GM10248 (cell line): ENCODE measurements at places on chromosomes 16 and 17.

DNA sequence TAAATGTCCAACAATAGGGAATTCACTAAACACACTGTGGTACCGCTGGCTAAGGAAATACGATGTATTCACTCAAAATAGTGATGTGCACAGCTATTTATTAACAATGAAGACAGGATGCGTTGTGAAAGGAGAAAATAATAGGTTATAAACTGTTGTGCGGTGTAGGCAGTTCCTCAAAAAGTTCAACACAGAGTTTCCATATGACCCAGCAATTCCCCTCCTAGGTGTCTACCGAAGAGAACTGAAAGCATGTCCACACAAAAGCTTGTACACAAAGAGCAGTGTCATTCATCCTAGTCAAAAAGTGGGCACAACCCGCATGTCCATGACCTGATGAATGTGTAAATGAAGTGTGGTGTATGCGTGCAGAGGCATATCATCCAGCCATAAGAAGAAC is 1.2 kb upstream of the CES1 start:
- DNase-seq: no peak

- no peak for DNase-seq
Observed at GRCh38 chr16:82197540-82198240, 27.7 kb upstream of the MPHOSPH6 start.

GRCh38 chr16:15484662-15485061 is 50.3 kb downstream of the BMERB1 start:
- DNase-seq: no peak

DNA sequence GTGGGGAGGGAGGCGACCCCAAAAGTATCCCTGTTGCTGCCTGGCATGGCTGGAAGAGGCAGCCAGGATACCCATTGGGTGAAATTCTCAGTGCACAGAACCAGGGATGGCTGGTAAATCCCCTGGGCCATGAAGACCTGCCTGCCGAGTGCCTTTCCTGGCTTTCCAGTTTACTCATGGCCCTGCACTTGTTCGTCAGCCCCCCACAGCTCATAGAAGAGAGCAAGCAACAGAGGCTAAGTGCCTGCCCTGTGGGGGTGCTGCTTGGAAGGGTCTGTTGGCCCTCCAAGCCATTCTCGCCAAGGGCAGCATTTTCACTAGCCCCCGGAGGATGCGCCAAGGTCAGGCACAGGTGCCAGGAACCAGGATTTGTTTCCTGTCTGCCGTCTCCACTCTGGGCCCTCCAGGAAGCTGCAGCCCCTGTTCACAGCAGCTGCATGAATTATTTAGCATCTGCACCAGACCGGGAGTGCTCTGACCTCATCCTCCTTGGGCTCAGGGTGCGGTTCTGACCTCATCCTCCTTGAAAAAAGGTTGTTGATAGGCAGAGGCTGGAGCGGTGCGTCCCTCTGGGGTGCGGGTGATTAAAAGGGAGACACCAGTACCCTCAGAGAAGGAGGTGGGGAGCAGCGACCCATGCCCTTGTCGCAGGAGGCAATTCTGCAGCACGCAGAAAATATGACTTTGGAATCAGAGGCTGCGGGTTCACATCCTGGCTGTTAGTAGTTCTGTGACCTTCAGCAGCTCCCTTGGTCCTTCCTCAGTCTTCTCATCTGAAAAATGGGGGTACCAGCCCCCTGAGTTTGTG is 14.2 kb upstream of the CD300A start:
- DNase-seq: no peak

GRCh38 chr17:79922116-79922601 is 82.9 kb upstream of the CBX4 start:
- no peak for DNase-seq

DNA sequence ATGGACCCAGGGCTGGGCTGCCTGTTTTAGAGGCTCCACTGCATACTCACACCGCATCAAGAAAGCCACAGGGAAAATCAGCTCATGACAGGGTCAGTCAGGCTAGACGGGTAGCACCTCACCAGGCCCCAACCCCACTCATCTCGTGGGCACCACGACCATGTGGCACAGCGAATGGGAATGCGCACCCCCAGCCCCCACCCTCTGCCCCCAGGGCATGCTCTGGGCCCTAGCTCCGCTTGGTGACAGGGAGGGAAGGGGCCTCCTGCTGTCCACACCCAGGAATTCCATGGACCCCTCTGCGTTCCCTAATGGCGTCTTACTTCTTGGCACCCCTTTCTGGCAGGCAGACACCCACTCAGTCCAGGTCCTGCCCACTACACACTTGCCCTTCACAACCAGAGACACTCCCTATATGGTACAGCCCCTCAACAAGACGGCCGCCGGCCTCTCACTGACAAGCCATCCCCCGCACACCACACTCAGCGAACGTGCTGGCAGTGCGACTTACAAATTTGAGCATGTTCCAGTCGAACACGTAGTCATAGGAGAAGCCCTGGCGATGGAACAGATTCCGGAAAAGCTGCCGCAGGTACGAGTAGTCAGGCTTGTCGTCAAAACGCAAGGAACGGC is 22.1 kb downstream of the SLC16A3 start:
- no peak for DNase-seq

- DNase-seq: no peak
Observed at GRCh38 chr17:81522491-81523401, 5.4 kb upstream of the FSCN2 start.

- DNase-seq: no peak
Observed at GRCh38 chr16:83891742-83892141, 7.2 kb upstream of the MLYCD start.

- DNase-seq: no peak
Observed at GRCh38 chr17:21072745-21073197, 30.0 kb upstream of the USP22 start.

DNA sequence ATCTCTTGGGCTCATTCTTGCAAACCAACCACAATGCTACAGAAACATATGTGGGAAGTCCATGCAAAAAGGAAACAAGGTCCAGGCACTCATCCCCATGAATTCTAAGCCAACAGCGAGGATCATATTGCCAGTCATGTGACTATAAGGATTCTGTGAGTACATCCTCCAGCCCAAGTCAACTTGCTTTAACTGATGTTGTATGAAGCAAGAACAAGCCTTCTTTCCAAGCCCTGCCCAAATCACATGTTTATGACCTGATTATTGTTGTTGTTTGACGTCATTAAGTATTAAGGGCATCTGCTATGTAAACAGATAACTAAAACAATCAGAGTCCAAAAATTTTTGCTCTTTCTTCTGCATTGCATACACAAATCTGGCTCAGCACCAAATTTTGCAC is 78.2 kb upstream of the MON1B start:
- no peak for DNase-seq

- no peak for DNase-seq
Observed at GRCh38 chr17:77807746-77808441, 150.6 kb upstream of the TNRC6C start.

DNA sequence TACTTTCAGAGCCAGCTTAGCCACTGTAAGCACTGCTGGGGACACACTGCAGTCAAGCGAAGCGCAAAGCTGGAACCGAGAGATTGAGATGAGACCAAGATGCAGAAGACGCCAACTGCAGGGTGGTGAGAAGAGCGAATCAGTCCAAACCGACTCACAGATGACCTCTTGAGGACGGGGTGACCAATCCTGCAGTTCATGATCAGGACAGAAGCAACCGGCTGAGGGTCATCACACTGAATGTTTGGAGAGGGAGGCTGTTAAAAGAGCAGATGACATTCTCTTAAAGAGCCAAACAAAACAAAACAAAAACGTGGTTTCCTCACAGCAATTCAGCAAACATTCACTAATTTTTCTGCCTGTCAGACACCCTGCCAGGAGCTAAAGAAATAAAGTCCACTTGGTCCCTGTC is 8.5 kb downstream of the HASPIN start:
- DNase-seq: peak; percentile 80

GRCh38 chr17:75147878-75148546 is 6.3 kb downstream of the JPT1 start:
- no peak for DNase-seq

DNA sequence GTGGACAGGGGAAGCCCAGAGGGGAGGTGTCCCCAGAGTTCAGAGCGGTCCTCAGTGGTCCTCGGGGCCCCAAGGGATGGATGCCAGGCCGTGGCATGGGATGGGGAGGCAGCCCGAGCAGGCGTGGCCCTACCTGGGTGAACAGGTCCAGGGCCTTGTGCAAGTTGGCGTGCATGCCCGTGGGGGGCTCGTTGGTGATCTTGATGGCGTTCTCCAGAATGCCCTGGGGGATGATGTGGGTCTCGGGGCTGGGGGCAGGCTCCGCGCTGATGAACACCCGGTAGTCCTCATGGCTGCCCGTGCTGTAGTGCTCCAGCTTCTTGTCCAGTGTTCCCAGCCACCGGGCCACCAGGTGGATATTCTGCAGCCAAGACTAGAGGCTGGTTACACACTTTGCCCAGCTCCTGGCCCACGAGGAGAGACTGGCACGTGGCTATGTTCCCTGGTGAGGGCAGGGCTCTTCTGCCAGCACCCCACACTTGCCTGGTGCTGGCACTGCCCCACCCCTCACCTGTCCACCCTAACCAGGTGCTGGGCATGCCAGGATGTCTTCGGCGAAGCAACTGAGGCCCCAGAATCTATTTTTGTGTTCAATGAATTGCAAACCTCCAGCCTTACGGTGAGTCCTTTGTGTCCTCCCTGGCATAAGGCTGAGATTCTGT is 59.2 kb downstream of the PGS1 start:
- DNase-seq: no peak

GRCh38 chr17:34665819-34666763 is 86.7 kb downstream of the TMEM132E start:
- DNase-seq: no peak

GRCh38 chr17:76545918-76546555 is 6.2 kb downstream of the PRCD start:
- DNase-seq: no peak

DNA sequence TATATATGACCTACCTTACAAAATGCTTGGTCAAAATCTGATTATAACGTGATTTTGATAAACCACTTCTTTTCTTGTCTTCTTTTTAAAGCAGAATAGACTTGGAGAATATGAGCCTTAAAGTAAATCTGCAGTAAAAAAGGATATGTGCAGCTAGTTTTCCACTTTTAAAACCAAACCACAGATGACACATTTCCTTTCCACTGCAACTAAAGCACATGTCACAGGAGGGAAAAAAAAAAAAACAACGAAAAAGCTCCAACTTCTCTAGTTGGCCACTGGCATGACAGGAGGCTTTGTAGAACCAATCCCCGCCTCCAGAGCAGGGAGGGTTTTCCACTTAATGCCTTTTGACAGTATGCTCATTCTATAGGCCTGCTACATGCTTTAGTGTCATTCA is at the start of gene EVI2A:
TSS of gene EVI2A (minus strand) at position 142 of the 400 bp plus-strand sequence. CDS start 2,609 bp downstream, outside the sequence.
- peak; percentile 59 for DNase-seq

DNA sequence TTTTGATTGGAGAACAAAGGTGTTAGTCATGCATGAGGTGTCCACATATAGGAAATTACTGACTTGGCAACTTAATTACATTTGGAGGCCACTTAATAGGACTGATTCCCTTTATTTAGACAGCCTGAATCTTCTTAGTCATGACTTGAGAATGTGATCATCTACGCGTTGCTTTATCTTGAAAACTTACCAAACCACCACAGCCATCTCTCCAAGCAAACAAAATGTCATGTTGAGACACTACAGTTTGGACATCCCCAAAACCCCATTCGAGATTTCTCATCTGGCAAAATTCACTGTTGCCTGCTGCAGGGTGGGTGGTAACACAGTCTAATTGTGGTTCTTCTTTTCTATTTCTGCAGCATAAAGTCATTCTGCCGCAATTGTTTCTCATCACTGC is 176.5 kb upstream of the CDH5 start:
- no peak for DNase-seq

- no peak for DNase-seq
Observed at GRCh38 chr17:78227455-78227916, 3.9 kb upstream of the TMEM235 start.

GRCh38 chr16:75072239-75072947 is 44.2 kb downstream of the LDHD start:
- DNase-seq: no peak

DNA sequence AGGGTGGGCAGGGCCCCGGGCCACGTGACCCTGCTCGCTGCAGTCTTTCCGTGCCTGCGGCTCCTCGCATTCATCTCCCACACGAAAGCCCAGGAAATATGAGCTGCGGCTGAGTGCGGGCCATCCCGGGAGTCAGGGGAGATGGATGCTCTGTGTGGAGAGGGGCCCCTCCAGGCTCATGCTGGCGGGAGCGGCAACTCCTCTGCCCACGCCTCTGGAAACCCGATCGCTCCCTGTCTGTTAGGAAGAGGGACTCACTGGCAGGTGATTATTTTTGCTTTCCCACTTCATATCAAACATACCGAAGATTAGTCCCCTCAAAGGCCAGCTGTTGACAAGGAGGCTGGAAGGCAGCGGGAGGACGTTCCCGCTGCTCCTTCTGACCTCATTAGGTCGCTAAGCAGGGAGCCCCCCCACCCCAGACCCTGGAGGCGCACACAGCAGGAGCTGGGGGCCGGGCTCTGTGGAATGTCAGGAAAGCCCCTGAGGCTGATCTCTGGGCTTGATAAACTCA is 228.5 kb downstream of the FOXL1 start:
- DNase-seq: no peak

- no peak for DNase-seq
Observed at GRCh38 chr17:75039238-75039637, 7.5 kb downstream of the ATP5PD start.

- no peak for DNase-seq
Observed at GRCh38 chr17:41521574-41522261, 3.0 kb upstream of the KRT15 start.

GRCh38 chr17:10807704-10808128 is 3.8 kb upstream of the TMEM238L start:
- DNase-seq: no peak

- DNase-seq: no peak
Observed at GRCh38 chr17:36760425-36760824, 159.0 kb downstream of the MRM1 start.

- DNase-seq: no peak
Observed at GRCh38 chr16:63059676-63060075, 1023.4 kb upstream of the CDH8 start.

GRCh38 chr17:65518256-65518655 is 43.2 kb downstream of the AXIN2 start:
- DNase-seq: no peak

- DNase-seq: no peak
Observed at GRCh38 chr17:40561294-40561870, 3.9 kb downstream of the CCR7 start.

GRCh38 chr16:12255473-12255872 is 278.9 kb downstream of the SNX29 start:
- no peak for DNase-seq
